ENCODE measurements at places on chromosomes 16 and 17. TPM values are rescaled to one million over a fixed set of nuclear protein-coding genes. Genes with fewer than 3 reads are reported as not detected.

The ZPBP2 gene
- not detected for total RNA-seq

The CFAP97D1 gene
- total RNA-seq, result 0.01 TPM

The KRTAP4-4 gene
- not detected for total RNA-seq

The HNF1B gene
- total RNA-seq, result 17.4 TPM

The ADAD2 gene
- not detected for total RNA-seq

The ACAP1 gene
- total RNA-seq, result 2.4 TPM
